Urothelium cell line (cell line): ENCODE measurements at places on chromosomes 16 and 17.

DNA sequence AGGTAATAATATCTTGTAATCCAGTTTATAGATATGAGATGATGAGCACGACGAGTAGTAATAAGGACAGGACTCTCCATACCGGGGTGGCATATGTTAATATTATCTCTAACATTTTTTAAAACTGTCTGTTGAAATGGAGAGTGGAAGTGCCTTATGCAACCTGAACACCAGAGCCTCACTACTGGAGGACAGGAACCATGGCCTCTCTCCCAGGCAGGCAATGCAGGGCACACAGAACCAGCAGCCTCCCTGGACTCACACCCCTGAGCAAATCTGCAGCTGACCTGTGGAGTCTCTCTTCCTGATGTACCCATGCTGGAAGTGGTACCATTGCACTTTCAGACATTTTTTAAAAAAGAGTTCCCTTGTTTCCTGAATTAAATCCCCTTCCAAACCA lies 55.2 kb upstream of the ERN1 start:
- DNase-seq = no peak

DNA sequence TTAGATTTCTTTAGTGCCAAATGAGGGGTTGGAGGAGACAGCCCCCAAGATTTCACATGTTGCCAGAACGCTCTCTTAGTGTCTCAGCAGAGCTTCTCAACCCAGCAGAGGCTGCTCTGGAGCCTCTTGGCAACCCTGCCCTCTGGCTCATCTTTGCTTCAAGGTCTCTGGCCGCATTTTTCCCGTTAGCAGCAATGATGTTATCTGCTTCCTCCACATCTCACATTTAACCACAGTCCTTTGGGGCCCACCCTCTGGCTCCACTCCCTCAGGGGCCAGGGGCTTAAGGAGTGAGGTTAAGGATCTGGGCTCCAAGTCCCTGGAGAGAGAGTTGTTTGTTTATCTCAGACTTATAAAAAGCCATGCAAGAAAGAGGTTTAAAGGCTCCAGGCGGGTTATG lies 3.3 kb upstream of the XYLT1 start:
- no peak for DNase-seq

DNA sequence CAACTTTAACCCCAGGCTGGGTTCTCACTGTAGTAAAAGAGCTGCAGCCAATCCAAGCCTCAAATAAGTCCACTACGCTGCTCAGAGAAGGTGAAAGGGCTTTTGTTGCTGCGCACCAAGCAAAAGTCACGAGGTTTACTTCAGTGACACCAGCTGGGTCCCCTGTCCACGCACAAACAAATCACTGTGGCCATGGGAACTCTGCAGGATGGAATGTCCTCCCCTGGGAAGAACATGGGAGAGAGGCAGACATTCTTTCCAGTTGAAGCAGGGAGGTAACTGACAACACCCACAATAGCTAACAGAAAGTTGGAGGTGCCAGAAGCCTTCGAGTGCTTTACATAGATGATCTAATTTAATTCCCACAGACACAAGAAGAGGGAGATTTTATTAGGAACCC lies 181.9 kb downstream of the PMP22 start:
- DNase-seq = no peak

- DNase-seq = no peak
These were observed 31.1 kb downstream of the BAIAP2 start for GRCh38 chr17:81066072-81066471.

DNA sequence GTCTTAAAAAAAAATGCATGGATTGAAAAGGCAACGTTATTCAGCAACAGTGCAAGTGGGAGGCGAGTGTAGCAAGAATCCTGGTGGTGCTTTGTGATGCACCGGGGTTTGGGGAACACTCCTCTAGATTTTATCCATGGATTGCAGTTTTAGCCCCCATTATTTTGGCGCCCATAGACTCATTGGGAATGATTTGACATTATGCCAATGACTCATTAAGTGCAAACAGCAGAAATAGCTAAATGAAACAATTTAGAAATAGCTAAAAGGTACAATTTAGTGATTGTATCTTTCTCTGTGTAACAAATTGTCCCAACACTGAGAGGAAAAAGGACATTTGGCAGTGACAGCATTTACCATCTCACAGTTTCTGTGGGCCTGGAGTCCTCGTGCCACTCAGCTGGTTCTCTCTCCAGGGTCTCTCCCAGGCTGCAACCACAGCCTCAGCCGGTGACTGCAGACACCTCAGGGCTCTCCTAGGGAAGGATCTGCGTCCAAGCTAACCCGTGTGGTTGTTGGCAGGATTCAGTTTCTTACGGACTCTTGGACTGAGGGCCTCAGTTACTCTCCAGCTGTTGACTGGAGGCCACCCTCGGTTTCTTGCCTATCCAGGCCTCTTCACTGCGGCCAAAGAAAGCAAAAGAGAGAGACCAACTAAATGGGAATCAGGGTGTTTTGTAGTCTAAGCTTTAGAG lies 398.7 kb downstream of the SNX29 start:
- no peak for DNase-seq

DNA sequence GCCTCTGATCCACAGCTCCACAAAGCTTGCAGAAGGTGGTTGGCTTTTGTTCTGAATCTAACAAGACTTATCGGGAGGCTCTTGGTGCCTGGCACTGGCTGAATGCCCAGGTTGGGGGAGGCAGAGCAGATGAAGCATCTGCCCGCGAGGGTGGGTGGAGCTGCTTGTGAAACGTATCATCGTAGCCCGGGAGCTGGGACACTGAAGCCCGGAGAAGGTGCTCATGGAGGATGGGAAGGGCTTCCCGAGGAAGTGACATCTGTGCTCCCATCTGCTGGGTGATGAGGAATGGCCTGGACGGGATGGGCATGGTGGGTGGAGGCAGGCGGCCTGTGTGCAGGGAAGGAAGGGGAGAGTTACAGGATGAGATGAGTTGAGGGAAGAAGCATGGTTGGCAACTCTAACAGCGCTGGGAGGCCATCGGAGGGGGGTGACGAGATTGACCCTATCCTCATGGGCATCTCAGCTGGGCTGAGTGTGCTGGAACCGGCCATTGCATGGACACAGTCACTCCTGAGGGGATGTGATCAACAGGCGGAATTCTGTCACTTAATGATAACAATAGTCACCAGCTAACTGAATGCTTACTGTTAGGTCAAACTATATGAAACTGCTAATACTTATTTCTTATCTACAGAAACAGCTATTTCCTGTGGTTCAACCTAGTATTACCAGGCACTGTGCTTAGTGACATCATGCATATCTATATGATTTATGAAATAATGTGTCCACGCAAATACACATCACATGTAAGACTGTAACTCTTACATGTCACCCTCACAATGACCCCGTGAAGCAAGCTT lies 102.7 kb downstream of the ABCC6 start:
- no peak for DNase-seq

- DNase-seq = no peak
These were observed 44.2 kb upstream of the SOX9 start for GRCh38 chr17:72076678-72077030.

DNA sequence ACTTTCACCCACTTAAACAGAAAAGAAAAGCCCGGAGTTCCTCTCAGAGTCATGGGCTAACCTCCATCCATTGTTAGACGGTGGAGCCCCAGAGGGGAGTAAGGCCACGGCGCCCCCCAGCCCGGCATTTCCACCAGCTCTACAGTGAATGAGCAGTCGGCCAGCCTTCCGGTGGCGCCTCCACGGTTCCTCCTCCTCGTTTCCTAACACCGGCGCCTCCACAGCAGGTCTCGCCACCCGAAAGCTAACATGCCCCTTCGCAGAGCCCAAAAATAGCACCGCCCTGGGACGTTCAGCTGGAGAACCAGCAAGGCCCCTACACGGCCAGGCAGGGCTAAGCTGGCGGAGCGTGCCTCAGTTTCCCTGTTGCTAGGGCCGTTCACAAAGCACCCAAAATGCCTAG lies 858 bp downstream of the MMD start:
- peak; percentile 36 for DNase-seq

GRCh38 chr16:56275801-56276200 lies 84.5 kb downstream of the GNAO1 start:
- no peak for DNase-seq

DNA sequence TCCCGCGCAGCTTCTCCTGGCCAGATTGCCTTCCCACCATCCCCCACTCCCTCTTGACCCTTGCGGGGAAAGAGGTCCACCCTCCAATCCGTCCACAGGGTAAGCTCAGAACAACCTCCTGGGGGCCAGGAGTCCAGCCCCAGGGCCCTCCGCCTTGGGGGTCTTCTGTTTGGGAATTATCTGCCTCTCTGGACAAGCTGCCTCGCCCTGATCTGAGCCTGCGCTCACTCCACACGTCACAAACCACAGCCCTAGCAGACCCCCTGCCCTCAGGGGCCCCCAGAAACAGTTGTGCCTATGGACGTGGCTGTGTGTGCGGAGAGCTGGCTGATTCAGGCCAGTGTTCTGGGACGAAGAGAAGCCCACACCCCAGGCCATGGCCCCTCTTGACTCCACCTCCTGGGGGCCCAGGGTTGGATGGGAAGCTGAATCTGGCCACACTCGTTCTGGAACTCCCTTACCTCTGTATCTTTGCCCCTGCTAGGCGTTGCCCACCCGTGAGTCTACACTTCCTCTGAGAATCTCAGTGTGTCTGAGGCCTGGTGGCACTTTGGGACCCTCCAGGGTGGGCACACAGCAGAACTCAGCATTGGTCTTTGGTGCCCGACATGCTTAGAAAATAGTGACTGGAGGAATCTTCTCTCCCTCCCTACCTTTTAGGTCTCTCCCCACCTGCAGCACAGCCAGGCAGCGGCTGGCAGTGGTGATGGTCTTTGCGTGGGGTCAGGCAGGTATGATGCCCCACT lies 119.9 kb upstream of the SMURF2 start:
- no peak for DNase-seq

DNA sequence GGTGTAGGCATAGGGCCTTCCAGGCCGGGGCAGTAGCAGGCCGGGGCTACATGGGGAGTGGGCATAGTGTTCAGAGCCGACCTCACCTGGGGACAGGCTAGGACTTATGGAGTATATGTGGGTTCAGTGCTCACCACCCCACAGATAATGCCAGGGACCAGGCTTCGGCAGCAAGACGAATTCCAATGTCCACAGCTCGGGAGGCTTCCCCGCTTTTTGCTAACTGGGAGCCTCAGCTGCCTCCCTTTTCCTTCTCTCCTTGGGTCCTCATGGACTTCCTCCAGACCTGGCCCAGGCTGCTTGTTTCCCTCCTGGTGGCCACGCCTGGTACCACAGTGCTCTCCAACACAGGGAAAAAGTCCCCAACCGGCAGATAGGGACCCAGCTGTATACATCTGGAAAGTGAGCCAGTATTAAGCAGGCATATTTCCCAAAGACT lies 20.1 kb upstream of the SLC46A1 start:
- DNase-seq = no peak

DNA sequence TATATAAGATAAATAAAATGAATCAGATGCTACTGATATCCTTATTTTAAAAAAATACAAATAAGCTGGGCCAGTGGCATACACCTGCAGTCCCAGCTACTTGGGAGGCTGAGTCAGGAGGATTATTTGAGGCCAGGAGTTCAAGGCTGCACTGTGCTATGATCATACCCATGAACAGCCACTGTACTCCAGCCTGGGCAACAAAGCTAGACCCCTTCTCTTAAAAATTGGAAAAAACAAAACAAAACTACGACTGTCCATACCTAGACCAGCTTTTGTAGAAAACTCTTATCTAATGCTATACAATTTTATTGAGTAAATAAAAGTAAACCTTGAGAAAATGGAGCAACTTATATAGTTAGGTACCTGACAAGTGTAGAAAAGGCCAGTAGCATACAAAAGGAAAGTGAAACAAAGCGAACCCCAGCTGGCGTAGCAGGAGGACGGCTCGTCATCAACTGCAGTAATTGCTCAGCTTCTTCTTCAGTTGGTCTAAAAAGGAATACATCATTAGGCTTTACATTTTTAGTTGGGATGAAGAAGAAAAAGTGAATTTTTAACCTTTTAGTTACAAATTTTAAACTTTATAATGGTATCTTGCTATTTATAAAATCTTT lies 23.6 kb downstream of the INTS2 start:
- DNase-seq = no peak

GRCh38 chr17:83201206-83202001 lies 122.0 kb downstream of the METRNL start:
- no peak for DNase-seq

DNA sequence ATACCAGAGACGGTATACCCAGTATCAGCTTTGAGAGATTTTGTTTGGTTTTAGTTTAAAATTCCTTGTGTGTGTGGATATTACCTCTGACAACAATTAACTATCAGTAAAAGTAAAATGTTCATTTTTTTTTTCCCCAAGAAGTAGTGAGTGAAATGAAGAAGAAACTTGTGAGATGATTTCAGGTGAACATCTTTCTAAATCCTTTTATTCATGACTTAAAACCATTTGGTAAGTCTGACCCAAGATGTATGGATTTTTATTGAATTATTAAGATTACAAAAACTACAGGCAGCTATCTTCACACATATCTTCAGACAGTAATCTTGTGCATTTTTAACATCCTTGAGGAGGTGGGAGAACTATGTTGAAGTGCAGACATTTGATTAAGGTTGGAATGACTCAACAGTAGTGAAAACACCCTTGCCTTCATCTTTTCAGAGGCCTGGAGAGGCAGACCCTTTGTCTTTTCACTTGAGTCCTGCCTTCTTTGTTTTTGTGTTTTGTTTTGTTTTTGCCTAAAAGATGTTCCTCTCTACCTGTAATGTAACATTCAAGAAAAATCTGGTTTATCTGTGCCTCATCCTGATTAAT lies 240.3 kb upstream of the TBX2 start:
- no peak for DNase-seq

- DNase-seq = no peak
These were observed 9.4 kb downstream of the MPO start for GRCh38 chr17:58271216-58271931.

DNA sequence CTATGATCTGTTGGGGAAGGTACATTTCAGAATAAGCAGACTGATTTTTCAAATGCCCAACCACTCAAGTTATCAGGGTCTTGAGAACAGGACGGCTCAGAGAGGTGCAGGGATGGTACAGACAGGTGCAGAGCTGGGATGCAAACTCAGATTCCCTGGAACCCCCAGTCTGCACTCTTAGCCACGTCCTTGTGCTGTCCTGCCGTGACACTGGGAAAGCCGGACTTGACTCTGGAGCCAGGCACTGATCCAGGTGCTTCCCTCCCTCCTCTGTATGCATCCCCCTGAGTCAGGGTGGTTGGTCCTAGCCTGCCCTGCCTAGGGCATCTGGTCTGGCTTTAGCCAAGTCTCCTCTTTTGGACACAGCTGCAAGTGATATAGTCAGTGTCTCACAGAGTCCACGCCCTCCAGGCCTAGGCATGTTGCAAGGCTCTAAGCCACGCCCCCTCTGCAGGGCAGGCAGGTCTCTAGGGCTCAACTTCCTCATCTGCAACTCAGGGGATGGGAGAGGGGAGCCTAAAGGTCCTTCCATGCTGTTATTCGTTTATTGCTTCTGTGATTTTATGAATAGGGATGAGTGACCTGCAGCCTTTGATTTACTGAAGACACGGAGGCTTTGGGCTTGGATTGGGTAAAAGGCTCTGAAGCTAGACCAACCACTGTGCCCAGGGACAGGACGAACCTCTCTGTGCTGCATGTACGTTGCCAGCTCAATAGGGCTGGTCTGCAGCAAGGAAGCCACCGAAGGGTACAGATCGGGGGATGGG lies 97.3 kb downstream of the SDK2 start:
- DNase-seq = no peak

- no peak for DNase-seq
These were observed 77.1 kb downstream of the NXN start for GRCh38 chr17:902463-902862.

- no peak for DNase-seq
These were observed 34.2 kb downstream of the COPRS start for GRCh38 chr17:31824766-31825360.

- DNase-seq = no peak
These were observed 208.2 kb downstream of the C16orf78 start for GRCh38 chr16:49581630-49582298.
